B cell (primary cell): ENCODE measurements at places on chromosomes 4 and X. TPM values are rescaled to one million over a fixed set of nuclear protein-coding genes. Genes with fewer than 3 reads are reported as not detected.
A peak's percentile ranks its signal among the peaks of the same experiment; 100 is the strongest.

- no peak for DNase-seq
Measured at GRCh38 chrX:119706616-119707015, 13.6 kb upstream of the SEPTIN6 start.

GRCh38 chrX:117972711-117973109, 143.9 kb downstream of the KLHL13 start:
- no peak for DNase-seq

- DNase-seq: peak; percentile 46
Measured at GRCh38 chr4:46844325-46844917, 64.6 kb downstream of the COX7B2 start.

- DNase-seq: no peak
Measured at GRCh38 chr4:173930329-173930967, 353.0 kb downstream of the FBXO8 start.

DNA sequence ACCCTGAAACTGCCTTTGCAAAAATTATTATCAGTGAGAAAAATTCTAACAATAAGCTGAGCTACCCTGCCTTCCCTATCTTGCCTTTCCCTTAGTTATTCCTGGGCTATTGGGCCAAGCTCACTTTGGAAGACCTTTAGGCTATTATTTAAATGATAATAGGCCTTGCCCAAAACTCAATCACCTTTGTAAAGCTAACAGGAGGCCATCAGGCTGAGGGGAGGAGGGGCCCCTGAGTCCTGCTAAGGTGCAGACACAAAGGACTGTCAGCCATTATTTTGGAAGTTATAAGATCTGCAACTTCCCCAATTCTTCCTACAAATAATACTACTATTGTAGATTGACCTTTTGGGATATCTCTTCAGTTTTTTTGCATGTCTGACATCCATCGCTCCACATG, 278.8 kb upstream of the DIAPH2 start:
- DNase-seq: no peak

GRCh38 chr4:41323179-41323578, 66.5 kb downstream of the UCHL1 start:
- DNase-seq: no peak

TLL1 gene
- not detected in 2 replicates for polyA plus RNA-seq
